ENCODE measurements at places on chromosomes 6 and 20.
A peak's percentile ranks its signal among the peaks of the same experiment; 100 is the strongest.

GRCh38 chr20:24994470-24995368 is 2.2 kb upstream of the APMAP start:
- peak; percentile 91 for DNase-seq

DNA sequence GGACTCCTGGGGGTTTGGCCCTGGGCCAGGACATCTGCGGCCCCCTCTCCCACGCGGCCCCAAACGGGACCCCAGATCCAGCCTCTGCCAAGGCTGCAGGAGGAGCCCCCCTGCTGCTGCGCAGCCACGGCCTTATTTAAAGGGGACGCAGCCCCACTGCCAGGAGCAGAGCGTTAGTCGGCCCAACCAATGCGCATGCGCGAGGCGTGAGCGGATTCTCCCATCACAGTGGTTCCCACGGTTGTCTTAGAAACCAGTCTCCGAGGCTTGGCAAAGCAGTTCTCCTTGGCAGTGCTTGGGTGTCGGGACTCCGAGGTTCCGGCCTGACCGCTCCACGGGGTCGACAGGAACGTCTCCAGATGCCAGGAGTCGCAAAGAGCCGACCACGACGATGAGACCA is 288.3 kb upstream of the ZNF337 start:
- DNase-seq: peak; percentile 50

GRCh38 chr6:56938649-56939191 is 16.2 kb upstream of the BEND6 start:
- no peak for DNase-seq

- no peak for DNase-seq
These were observed 559.3 kb downstream of the C6orf118 start for GRCh38 chr6:164750128-164750527.

DNA sequence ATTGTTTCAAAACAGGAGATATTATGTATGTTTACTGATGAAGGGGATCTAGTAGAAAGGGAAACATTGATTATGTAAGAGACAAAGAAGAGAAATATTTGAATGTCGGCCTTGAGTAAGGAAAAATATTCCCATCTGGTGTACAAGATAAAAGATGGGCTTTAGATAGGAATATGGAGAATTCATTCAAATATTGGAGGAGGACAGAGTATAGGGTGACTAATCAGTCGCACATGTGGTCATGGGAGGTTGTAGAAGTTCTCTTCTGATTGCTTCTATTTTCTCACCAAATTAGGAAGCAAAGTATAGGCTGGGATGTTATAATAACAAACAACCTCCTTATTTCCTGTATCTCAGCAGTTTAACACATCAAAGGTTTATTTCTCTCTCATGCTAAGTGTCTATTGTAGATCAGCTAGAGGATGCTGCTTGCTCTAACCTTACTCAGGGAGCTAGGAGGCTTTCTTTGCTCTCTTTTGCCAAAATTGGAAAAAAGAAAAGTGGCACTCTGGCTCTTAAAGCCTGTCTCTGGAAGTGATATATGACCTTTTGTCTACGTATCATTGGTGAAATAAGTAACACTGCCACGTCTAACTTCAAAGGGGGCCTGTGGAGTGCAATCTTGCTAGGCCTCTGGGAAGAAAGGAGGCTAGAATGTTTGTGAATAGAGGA is 1.2 kb upstream of the HDDC2 start:
- no peak for DNase-seq

DNA sequence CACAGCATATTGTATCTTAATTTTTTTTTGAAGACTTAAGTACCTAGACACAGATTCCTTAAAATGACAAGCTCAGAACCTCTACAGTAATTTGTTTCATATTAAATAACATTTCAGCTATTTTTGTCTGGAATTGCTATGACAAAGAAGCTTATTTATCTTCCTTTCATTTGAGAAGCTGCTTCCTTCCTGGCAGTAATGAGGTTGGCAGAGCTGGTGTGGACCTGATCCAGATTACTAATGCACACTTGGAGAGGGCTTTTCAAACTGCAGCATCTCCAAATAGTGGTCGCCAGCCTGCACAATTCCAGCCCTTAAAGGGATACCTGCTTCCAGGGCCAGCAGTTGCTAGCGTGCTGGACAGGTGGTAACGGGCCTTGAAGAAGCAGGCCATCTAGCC is 12.1 kb downstream of the PTCHD4 start:
- no peak for DNase-seq

DNA sequence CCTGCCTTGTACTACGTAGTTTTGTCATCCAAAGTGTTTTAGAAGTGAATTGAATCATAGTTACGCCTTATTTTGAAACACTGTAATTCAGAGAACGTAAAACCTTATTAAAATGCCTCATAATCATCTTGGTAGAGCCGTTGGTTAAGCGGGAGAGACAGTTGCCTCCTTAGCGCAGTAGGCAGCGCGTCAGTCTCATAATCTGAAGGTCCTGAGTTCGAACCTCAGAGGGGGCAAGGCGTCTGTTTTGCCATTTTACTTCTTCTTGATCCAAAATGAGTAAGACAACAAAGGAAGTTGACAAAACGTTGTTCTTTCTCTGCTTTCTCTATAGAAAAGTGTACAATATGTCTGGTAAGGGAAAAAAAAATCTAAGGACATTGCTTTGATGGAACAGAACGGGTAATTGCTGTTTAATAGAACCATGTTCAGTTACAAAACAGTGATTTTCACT is 20.7 kb upstream of the TRIM27 start:
- peak; percentile 93 for DNase-seq

- no peak for DNase-seq
These were observed 86.0 kb upstream of the SLC2A12 start for GRCh38 chr6:134138226-134138975.

GRCh38 chr6:49606721-49607390 is 29.8 kb downstream of the RHAG start:
- DNase-seq: peak; percentile 94

DNA sequence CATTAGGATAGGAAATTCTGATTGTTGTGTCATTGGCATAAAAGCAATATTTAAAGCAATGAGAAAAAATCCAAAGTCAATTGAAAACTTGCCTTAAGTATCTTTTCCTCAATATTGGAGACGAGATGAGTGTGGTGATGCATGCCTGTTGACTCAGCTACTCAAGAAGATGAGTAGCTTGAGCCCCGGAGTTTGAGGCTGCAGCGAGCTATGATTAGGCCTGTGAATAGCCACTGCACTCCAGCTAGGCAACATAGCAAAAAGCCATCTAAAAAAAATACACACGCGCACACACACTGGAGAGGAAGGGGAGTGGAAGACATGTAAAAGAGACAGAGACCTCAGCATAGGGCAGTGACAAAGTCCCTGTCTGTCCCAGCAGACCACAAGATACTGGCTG is 9.7 kb upstream of the MARCKS start:
- no peak for DNase-seq

- no peak for DNase-seq
These were observed 9.3 kb downstream of the RIPOR3 start for GRCh38 chr20:50682065-50682464.

GRCh38 chr6:114304304-114304887 is 38.4 kb downstream of the HS3ST5 start:
- DNase-seq: peak; percentile 56
